ENCODE measurements at places on chromosomes 4 and X.

- no peak for DNase-seq
Measured at GRCh38 chr4:171430495-171430894, 382.7 kb upstream of the GALNTL6 start.

- DNase-seq, result no peak
Measured at GRCh38 chrX:150506486-150506885, 61.9 kb upstream of the MTM1 start.

DNA sequence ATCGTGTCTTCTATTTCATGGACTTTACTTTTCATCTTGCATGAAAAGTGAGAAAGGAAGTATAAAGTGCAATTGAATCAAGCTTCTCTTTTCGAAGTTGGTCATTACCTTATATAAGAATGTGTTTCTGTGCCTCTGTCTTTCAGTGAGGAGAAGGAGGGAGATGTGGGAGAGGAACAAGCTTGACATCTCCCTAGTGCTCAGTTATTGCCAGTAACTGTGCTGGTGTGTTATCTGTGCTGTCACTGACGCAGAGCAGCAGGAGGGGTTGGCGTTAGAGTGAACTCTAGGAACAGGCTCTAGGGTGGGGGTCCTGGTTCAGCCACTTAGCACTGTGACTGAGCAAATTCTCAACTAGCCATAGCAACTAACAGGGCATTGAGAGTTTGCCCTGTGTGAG is 34.0 kb upstream of the TBC1D9 start:
- no peak for DNase-seq

DNA sequence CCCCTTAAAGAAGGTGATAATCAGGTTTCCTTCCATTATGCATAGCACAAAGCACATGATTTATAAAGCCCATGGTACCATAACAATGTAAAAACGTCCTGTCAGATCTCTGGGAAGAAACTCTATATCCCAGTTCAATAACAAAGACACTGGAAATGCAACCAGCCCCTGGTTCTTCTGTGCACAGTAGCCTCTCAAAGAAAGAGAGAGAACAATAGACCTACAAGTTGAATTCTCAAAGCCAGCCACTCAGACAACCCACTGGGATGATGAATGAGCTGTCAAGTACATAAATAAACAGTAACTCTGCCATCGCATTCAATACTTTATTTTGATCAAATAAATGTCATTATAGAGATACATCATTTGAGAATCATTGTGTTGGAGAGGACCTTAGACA is 400.1 kb upstream of the CPEB2 start:
- DNase-seq, result no peak

DNA sequence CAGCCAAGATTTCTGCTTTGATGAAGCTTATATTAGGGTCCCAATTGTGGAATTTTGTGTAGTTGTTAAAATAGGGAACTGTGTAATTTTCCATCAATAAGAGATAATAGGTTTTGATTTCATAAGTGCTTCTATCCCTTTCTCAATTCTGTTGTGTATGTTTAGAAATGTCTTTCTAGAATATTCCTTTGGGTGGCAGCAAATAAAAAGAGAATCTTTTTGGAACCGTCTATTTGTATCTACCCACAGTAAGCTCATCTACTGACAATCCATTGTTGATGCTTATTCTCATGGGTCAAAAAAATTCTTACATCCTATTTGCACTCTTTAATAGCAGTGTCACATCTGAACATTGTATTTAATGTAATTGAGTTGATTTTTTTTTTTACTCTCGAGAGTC is 61.7 kb downstream of the TMA16 start:
- DNase-seq, result no peak

- no peak for DNase-seq
Measured at GRCh38 chr4:11424000-11424399, 4.7 kb downstream of the HS3ST1 start.

DNA sequence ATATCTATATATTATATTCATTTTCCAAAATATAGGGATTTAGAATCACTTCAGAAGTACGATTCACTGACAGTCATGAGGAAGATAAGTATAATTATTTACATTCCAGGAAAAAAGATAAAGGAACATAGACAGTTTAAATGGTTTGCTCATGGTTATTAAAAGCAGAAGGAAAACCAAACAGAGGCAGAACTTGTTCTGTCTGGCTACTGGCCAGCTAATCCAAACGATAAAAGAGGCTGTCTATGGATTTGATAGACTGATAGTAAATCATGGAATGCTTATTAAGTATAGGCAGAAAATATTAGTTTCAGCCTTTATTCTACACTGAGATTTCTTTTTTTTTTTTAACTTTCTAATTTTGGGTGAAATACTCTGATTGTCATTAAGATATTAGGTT is 50.2 kb downstream of the RPGR start:
- no peak for DNase-seq

DNA sequence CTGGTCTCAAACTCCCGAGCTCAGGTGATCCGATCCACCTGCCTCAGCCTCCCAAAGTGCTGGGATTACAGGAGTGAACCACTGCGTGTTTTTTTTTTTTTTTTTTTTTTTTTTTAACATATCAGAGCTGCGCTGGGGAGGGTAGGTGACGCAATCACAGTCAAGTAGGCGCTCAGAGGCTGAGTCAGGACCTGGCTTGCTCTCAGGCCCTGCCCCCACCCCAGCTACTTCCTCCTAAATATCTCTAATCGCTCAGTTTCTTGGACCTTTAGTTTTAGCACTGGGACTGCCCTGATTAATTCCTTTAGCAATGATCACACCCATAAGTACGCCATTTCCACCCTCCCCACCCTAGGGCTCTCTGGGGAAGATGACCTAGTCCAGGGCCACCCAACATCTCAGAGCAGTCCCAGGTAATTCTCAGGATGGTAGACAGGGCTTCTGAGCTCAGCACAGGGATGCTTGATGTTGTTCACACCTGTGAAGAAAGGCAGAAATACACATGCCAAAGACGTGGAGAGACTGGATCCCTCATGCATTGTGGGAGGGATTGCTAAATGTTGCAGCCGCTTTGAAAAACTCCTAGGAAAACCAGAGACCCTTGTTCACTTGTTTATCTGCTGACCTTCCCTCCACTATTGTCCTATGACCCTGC is 50.2 kb downstream of the DDX3X start:
- no peak for DNase-seq

DNA sequence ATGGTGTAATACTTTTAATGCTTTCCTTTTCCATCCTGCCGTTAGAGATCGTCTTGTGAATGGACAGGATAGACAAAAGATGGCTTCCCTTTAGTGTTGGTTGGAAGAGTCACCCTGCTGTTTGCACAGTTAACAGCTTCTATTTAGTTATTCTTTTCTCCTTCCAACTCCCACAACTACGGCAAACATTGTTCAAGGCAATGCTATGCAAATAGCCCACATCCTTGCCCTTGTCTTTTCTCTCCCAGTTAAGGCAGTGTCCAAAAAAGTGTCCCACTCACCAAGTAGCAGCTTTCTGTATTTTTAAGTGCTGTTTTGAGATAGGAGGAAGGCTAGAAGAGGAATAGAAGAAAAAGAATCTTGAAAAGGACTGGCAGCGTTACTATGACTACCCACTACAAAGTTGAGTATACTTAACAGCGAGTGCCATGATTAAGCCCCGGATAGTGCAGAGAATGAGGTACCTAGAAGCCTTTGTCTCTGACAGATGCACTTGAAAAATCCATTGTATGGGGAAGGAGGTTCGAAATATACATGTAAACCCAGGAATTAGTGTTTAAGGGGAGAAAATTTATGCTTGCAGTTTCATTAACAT is 12.1 kb upstream of the RUFY3 start:
- no peak for DNase-seq

GRCh38 chr4:62899646-62900364 is 1509.4 kb downstream of the TECRL start:
- DNase-seq, result no peak

DNA sequence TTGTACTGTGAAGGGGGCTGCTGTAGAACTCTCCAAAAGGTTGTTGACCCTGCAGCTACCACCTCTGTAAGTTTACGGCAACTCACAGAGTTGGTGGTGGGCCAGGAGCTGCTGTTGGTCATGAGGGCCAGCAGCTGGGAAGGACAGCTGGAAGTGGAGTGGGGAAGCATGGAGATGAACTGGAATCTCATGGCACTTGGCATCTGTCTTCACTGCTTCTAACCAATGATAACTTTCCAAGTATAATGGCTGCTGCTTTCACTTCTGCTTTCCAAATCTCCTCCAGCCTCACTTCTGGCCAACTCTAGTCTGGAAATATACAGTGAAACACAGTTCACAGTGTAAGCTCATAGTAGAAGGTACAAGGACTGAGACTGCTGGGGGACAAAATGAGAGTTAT is 126.5 kb upstream of the INTU start:
- DNase-seq, result no peak

GRCh38 chr4:89674876-89675459 is 162.0 kb downstream of the SNCA start:
- no peak for DNase-seq

DNA sequence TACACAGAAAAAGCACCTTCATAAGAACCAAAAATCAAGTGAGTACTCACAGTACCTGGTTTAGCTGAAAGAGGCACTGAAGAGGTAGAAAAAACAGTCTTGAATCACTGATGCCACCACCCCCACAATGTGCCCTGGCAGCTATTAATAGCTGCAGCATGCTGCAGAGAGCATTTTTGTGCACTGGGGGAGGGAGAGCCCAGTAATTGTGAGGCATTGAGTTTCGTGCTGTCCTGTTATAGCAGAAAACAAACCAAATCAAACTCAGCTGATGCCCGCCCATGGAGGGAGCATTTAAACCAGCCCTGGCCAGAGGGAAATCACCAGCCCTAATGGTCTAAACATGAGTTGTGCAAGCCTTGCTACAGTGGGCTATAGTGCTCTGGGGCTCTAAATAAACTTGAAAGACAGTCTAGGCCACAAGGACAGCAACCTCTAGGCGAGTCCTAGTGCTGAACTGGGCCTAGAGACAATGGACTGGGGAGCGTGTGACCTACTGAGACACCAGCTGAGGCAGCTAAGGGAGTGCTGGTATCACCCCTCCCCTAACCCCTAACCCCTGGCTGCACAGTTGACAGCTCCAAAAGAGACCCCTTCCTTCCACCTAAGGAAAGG is 106.3 kb upstream of the TMLHE start:
- no peak for DNase-seq

GRCh38 chr4:3192188-3192587 is 56.8 kb upstream of the MSANTD1 start:
- no peak for DNase-seq

DNA sequence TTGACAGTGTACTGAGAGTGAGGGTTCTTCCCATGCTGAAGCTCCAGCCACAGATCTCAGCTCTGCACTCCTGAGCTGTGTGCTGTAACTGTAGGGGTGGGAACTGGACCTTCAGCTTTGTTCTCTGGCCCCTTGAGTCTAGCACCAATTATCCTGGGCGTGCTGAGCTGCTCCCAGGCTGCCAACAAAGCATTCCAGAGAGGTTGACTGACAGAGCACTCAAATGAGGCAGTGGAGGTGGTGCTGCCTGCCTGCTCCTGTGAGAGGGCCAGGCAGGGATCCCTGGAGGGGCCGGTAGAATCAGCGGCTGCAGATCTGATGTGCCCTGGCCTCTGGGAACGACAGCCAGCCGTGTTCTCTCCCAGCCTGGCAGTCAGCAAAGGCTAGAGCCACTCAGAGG is 375.7 kb upstream of the AADAT start:
- no peak for DNase-seq

DNA sequence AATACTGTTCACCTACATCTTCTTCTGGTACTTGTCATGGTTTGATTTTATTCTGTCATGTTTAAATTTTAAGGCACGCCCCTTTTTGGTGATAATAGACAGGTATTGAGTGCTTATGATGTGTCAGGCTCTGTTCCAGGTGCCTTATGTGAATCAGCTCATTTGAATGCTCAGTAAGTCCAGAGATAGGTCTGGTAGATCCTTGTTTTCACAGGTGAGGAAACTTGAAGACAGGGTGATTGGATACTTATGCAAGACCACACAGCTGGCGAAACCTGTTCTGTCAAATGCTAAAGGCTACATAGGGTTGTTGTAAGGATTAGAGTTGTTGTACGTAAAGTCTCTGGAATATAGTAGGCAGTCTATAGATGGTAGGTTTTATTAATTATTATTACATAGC is 9.6 kb upstream of the SLC25A14 start:
- no peak for DNase-seq

GRCh38 chrX:38192007-38192810 is 28.5 kb downstream of the SRPX start:
- no peak for DNase-seq

- DNase-seq, result no peak
Measured at GRCh38 chr4:80069837-80070731, 2.9 kb downstream of the ANTXR2 start.

DNA sequence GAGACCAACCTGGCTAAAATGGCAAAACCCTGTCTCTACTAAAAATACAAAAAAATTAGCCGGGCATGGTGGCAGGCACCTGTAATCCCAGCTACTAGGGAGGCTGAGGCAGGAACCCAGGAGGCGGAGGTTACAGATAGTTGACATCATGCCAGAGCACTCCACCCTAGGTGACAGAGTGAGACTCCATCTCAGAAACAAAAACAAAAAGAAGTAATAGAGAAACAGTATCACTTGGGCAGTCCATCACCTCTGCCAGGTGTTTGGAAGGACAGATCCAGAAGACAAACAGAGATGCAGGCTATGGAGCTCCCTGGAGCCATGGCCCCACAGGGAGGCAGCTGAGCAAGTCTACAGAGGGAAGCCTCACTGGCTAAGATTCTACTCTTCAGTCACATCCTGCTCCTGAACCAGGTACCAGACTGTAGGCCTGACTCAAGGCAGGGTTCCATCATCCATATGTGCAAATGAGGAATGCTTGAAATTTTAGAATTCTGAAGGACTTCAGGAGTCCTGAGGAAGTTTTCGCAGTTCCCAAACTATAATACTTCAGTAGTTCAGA is 81.4 kb upstream of the CPEB2 start:
- no peak for DNase-seq

DNA sequence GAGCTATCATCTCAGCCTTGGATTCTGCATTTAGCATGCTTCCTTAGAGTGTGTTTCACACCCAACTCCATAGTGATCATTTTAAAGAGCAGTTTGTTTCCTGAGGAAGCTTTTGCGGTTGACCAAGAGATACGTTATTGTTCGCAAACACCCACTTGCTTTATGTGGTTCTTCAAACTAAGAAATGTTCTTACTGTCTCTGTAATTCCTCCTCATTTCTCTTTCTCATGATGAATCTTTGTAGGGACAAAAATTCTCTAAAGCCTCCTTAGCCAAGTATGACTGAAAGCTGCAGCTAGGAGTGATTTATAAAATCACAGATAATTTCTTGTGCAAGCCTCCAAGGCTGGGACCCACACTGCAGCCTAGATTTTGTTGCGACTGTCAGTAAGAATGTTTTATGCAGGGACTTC is 10.0 kb downstream of the TNIP3 start:
- DNase-seq, result no peak

- no peak for DNase-seq
Measured at GRCh38 chr4:173014113-173014558, 154.5 kb upstream of the GALNT7 start.

Data from stimulated activated CD8-positive, alpha-beta memory T cell treated with anti-CD3 and anti-CD28 coated beads, Interleukin-15, amount 100 ng/mL, for 4 hours (primary cell).